ENCODE measurements at places on chromosomes 2 and 18.

- no peak for DNase-seq
Measured at GRCh38 chr18:12074736-12075135, 18.9 kb upstream of the ANKRD62 start.

DNA sequence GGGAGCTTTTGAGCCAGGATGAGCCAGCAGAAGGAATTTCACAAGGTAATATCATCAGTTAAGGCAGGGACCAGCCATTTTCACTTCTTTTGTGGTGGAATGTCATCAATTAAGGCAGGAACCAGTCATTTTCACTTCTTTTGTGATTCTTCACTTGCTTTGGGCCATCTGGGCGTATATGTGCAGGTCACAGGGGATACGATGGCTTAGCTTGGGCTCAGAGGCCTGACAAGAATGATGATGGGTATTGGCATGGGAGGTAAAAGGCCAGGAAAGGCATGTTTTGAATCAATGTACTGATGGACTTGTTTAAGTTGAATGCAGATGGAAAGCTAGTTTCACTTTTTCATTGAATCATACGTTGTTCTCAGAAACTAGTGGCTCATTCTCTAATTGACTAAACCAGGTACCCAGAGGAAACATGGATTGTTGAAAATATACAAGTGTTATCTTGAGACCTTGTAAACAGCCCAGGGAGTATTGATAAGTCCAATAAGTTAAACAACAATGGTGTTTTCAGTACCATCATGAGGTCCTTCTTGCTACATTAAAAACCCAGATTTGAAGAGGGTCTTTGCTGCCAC lies 1672.5 kb upstream of the DDX18 start:
- no peak for DNase-seq

GRCh38 chr18:500632-501405 lies at the start of gene COLEC12:
Gene COLEC12, minus strand, starts transcription at chr18:500701. Its CDS starts 187 bp downstream, at chr18:500514.
- no peak for DNase-seq

DNA sequence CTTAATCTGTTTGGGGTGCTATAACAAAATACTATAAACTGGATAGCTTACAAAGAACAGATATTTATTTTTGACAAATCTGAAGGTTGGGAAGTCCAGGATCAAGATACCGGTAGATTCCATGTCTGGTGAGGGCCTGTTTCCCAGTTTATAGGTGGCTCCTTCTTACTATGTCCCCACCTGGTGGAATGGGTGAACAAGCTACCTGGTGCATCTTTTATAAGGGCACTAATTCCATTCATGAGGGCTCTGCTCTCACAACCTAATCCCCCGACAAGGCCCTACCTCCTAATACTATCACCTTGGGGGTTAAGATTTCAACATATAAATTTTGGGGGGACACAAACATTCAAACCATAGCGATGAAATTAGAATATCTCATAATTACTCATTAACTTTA lies 15.6 kb upstream of the NEMP2 start:
- DNase-seq, result no peak

DNA sequence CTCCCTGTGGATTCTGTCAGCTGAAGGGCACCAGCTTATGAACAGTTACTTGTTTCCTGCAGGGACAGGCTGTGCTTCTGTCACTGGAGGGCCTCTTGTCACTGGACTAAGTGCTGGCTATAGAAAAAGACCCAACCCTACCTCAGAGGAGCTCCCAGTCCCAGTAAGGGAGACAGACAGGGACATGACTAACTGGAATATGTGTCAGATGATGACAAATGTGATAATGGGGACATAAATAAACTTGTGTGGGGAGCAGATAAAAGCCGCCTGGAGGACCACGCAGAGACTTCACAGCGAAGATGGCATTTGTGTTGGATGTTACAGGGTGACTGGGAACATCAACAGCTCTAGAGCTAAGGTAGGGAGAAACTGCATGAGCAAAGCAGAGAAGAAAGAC lies 95.0 kb downstream of the MAPRE2 start:
- no peak for DNase-seq
